ENCODE measurements at places on chromosomes 3 and 15.

DNA sequence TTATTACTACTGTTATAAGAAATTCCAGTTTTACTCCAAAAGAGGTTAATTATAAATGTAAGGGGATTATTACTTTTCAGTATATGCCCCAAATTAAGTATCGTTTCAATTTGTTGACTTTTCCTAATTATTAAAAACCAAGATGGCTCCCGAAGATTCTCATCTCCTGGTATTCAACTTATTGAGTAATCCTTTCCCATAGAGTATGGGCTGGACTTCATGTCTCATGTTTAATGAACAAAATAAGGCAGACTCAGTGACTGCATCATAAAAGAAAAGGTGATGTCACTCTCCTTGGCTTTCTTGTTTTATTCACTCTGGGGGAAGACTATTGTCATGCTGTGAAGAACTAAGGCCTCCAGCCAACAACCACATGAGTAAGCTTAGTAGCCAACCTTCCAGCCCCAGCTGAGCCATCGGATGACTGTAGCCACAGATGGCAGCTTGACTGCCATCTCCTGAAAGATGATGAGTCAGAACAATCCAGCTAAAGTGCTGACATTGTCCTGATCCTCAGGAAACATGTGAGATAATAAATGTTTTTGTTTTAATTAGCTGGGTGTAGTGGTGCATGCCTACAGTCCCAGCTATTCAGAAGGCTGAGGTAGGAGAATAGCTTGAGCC is 17.3 kb downstream of the IGF2BP2 start:
- DNase-seq = no peak

DNA sequence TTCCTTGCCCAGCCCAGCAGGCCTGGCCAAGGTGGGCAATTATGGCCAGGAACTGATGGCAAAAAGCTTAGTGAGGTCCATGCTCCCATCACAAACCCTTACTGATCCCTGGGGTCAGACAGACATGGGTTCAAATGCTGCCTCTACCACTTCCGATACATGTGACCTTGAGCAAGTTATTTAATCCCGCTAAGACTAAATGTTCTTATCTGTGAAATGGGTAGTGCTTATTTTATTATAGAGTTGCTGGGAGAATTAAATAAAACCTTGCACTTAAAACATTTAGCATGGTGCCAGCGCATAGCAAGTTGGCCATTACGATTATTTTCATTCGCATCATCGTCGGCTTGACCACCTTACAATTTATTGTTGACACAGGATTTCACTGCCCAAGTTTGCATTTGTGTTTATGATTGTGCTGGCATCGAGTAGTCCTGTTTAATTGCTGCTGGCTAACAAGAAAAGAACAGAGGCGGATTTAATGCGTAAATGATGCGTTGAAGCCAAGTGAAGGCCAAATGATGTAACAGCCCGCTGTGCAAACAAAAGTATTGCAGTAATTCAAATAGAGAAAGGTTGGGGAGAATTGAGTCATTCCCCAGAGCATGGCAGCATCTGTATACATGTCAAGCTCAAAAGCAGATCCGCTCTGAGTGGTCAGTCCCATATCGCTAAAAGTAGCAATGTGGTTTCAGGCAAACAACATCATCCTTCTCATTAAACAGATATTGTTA is 7.3 kb upstream of the FURIN start:
- no peak for DNase-seq

DNA sequence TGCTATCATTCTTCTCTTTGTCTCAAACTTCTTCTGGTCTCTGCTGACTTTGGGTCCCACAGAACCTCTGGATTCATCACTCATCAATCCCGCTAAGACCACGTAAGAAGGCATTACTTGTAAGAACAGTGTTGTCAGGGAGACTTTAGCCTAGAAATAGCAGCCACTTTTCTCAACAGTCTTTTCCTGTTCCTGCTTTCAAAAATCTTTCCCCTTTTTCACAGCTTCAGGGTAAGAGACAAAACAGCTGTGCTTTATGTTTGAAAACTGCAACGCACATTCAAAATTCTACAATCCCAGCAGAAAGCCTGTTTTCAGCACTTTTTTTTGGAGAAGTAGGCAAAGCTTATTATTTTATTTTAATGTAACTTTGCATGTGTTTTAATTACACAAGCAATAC is 42.0 kb upstream of the FAM98B start:
- no peak for DNase-seq

DNA sequence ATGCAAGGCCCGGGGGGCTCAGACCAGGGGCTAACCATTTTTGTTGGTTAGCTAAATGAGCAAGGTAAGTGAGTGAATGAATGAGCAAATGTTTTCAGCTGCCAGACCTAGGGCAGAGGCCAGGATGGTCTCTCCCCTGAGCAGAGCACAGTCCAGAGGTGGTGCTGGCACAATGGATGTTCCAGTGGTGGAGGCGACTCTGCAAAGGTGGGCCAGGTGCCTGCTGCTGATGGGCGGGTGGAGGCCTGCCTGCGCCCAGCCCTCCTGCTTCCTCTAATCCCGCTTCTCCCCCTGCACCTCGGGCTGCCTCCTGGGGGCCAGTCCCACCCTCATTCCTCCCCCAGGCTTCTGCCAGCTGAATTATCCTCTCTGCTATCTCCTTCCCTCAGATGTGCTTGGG is 112.8 kb downstream of the WNT7A start:
- DNase-seq = no peak

- DNase-seq = no peak
Observed at GRCh38 chr3:142470826-142471225, 23.0 kb upstream of the XRN1 start.

DNA sequence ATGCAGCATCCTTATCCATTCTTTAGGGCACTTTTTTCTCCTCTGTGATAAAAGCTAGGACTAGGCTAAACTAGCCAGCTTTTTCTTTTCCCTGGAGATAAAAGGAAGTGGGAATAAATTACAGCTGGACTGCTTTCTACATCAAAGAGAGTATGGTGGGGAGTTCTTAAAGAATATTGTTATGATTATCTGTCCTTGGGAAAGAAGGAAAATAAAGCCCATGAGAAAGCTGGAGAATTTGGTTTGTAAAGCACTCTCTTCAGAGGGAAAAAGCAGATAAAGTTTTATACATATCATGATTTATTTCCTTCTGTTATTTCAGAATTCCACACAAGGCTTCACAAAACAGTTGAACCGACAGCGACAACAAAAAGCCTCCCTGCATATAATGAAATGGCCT is 923.0 kb downstream of the DIPK2A start:
- DNase-seq = no peak

DNA sequence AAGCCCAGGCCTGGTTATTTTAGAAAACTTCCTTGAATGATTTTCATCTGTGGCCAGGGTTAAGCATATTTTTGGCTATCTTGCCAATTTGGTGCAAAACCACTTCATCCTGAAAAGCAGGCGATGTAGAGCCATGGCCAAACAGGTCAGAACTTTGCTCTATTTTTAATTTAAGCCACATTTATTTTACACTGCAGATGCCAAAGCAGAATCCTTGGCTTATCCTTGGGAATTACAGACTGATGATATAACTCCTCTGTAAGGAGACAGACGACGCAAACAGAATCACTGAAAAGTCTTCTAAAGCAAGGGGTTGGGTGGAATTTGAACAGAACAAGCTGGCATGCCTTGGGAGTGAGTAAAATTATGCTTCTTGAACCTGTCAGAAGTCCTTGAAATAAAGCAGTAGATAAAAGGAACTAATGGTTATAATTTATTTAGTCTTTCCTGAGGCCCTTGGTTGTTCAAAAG is 121.9 kb downstream of the CHST2 start:
- DNase-seq = no peak

GRCh38 chr3:30020380-30020779 is 586.0 kb upstream of the TGFBR2 start:
- no peak for DNase-seq

- DNase-seq = no peak
Observed at GRCh38 chr3:186361246-186361761, 730 bp downstream of the DGKG start.

DNA sequence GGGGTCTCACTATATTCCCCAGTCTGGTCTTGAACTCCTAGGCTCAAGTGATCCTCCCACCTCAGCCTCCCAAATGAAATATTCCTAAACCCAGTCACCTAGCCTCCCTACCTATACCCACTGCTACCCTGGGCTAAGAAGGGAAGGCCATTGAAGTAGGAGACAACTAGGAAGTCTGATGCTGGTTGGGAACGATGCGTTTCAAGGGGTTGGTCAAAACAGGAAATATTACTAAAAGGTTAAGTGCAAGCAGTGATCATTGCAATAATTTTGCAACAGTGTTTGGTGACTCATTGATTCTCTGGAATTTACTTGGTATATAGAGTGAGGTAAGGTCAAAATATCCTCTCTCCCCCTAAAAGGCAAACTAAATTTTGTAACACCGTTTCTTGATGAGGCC is 4.6 kb upstream of the UQCRC1 start:
- DNase-seq = no peak

DNA sequence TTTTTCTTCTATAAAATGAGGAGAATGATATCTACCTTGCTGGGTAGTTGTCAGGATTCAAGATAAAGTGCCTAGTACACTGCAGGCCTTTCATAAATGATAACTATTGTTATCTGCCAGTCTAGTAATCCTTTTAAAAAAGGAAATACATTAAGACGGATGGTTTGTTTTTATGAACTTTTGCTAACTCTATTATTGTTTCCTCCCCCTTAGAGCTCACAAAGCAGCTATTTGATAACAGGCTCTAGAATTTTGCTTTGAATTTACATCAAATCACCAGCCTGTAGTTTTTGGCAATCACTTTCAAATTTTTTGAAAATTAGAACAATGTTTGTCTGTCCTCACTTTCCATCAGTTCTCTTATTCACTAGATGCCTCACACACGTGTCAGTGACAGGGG is 39.8 kb downstream of the BLM start:
- no peak for DNase-seq

DNA sequence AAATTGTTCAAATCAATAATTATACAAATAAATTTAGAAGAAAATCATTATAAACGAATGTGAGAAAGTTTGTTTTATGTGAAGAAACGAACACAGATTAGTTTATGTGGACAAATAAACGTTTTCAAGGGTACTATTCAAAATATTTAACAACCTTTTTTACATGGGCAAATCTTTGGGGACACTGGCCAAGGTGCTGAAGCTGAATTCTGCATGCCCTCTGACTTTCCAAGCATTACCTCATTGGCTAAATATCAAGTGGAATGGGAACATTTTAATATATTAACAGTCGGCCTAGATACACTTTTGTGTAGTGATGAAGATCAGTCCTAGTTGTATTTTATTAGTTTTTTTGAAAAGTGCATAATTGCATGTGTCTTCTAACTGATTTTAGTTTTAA is 636.4 kb upstream of the DPPA4 start:
- no peak for DNase-seq

DNA sequence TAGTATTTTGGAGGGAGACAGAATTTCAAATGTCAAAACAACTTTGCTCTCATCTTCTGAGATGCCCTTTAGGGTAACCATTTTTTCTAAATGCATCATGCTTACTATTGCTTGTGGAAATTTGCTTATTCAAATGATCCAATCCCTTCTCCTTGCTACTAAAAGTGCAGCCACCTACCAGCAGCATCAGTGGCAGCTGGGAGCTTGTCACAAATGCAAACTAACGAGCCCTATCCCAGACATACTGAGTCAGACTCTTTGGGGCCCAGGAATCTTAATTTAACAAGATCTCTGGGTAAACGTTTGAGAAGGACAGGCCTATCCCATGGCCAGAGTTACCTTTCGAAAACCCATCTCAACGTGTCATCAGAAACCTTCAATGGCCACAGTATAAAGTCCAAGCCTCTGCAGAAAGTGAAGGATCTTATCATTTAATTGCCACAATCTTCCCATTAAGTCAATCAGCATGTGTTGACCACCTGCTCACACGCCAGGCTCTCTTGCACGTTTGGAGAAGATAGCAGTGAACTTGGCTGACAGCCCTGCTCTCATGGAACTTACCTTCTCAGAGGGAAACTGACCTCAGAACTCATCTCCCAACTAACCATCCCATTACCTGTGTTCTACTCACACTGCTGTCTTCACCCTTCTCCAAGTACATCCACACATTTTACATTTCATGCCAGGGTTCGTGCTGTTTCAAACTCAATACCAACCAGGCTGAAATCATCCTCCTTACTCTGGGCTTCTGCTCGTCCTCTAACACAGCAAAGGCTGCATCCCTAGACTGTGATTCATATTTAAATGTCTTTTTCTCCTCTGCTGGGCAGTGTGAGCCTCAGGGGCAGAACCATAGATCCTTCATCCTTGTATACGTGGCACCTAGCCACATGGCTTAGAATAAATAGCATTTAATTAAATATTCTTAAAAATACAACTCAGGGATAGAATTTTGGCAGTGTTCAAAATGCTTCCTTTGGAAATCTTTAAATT is 24.8 kb upstream of the VGLL4 start:
- no peak for DNase-seq

DNA sequence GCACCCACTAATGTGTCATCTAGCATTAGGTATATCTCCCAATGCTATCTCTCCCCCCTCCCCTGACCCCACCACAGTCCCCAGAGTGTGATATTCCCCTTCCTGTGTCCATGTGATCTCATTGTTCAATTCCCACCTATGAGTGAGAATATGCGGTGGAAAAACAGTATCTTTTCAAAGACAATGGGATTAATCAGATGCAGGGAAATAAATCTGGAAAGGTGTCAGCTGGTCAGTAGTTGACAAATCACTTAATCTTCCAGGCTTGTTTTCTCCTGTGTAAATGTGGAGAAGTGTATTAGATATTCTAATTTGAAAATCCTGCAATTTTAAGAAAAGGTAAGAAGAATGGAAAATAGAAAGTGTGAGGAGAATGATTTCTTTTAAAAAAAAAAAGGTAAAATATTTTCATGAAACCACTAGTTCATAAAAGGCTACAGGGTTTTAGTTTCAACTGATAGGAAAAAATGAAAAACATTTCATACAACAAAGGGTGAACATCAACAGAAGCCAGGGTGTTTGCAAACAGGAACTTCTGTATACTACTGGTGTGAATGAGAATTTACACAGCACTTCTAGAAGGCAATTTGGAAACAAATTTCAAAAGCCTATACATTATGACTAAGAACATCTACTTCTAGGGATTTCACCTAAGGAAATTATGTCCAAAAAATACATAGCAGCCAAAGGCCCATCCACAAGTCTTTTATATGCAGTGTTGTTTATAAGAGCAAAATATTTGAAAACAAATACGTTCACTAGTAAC is 113.5 kb downstream of the CBLB start:
- DNase-seq = no peak

DNA sequence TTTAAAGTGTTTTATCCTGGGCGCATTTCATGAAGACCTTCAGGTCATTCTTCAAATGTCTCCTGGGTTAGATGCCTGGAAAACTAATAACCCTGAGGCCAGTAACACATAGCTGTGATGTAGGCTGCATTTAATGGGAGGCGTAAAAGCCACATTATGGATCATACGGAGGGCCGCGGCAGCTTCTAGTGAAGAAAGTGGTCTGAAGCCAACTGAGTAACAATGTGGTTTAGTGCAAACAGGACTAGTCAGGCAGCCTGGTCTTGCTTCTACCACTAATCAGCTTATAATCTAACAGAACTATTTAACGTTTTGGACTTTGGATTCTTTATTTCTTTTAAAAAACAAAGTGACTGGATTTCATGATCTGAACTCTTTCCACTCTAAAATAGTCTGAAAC is 54.4 kb downstream of the ADAMTSL3 start:
- no peak for DNase-seq

GRCh38 chr3:126472277-126473006 is 3.2 kb downstream of the ZXDC start:
- no peak for DNase-seq

GRCh38 chr15:94844538-94845389 is 613.4 kb downstream of the MCTP2 start:
- DNase-seq = no peak

All from T follicular helper cell (primary cell).